ENCODE measurements at places on chromosomes 5 and 9.

DNA sequence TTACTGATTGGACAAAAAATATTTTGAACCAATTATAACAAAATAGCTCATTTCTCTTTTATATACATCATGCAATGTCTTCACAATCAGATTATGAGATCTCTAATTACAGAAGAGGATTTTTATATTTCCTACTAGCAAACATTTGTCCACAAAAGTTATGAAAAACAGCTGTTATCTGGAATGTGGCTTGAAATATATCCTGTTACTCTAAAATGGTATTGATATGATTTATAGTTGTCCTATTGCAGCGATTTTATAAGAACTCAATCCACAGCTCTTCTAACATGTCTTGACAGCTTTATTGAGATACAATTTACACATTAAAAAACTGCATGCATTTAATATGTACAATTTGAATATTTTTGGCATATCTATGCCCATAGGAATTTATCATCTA, 779.9 kb upstream of the ACO1 start:
- H3K4me1 ChIP-seq: no peaks in the 10 kb centered on the region
- H3K27ac ChIP-seq: no peak overlapping the region
- no peak for DNase-seq
- H3K27me3 ChIP-seq: no peaks in the 10 kb centered on the region

- H3K36me3 ChIP-seq: no peaks in the 10 kb centered on the region
- peaks cover 51% of the 10 kb centered on the region for H3K4me1 ChIP-seq
- H3K27ac ChIP-seq: peak overlapping the region; percentile 77
- peak overlapping the region; percentile 37 for H3K4me3 ChIP-seq
- DNase-seq: no peak
Measured at GRCh38 chr5:74589204-74590056, 51.1 kb downstream of the ENC1 start.

DNA sequence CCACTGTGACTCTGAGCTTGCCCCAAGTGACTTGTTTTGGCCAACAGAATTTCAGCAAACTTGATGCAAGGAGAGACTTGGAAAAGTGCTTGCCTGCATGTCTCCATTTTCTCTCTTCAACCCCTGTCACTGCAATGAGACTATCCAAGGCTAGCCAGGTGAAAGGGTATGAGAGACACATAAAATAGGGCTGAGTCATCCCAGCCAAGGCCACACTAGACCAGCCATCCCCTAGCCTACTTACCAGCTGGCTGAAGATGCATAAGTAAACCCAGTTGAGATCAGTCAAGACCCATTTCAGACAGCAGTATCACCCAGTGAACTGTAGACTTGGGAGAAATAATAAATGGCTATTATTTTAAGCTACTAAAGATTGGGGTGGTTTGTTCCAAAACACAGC, 52.9 kb upstream of the VLDLR start:
- H3K4me3 ChIP-seq: no peak overlapping the region
- no peaks in the 10 kb centered on the region for H3K36me3 ChIP-seq
- no peak for DNase-seq
- no peak overlapping the region for H3K27ac ChIP-seq

DNA sequence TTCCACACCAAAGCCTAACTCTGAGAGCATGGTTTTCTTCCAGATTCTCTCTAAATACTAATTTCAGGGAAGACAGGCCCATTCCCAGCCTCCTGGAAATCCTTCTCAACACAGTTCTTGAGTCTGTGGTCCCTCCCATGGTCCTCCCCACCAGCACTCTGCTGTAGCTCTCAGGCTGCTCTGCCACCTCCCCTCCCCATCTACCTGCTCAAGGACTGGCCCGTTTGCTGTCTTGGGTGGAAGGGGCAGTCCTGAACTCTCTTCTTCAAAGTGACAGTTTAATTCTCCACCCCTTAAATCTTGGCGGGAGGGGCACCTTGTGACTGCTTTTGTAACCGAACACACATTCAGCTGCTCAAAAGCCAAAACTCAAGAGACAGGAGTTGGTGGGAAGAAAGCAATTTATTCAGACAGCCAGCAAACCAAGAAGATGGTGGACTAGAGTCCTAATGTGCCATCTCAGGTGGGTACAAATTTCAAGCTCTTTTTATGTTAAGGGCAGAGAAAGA, 7.6 kb upstream of the LCN15 start:
- H3K4me1 ChIP-seq: peaks cover 2% of the 10 kb centered on the region
- DNase-seq: no peak
- no peak overlapping the region for H3K4me3 ChIP-seq
- H3K36me3 ChIP-seq: no peaks in the 10 kb centered on the region
- H3K27me3 ChIP-seq: peaks cover 11% of the 10 kb centered on the region

DNA sequence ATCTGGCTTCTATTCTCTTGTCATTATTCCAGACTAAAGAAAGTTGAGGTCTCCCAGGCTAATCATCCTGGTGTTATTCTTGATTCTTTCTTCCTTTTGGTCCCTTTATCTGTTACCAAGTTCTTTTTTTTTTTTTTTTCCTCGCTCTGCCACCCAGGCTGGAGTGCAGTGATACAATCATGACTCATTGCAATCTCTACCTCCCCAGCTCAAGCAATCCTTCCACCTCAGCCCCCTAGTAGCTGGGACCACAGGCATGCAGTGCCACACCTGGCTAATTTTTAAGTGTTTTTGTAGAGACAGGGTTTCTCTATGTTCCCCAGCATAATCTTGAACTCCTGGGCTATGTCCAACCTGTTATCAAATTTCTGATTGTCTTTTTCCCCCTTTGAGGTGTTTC, 126.6 kb upstream of the DHFR start:
- no peak overlapping the region for H3K27ac ChIP-seq
- H3K4me1 ChIP-seq: no peaks in the 10 kb centered on the region
- H3K36me3 ChIP-seq: no peaks in the 10 kb centered on the region

GRCh38 chr5:65831276-65831675, 95.1 kb upstream of the ERBIN start:
- no peaks in the 10 kb centered on the region for H3K36me3 ChIP-seq
- no peak for DNase-seq
- H3K4me3 ChIP-seq: no peak overlapping the region

DNA sequence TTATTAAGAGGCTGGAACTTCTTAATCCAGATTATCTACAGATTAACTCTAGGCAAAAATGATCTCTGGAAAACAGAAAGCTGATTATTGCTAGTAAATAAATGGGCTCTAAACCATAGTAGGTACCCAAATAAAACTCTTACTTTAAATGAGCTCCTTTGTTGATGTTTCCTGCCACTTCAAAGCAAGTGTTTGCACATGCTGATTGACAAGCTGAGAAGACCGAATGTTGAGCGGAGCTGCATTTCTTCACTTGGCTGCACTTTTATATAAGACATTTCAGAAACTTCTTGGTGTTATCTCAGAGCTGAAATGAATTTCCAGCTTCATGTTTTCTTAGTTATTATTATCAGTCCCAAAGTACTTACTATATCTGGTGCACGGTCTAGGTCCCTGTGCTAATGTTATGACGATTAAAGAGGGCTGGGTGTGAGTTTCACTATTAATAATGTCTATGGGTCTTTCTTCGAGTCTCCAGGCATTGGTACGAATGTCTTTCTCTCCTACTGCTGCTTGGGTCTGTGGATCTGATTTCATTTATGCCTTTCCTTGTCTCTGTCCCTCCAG, 58.6 kb upstream of the CTXN3 start:
- no peaks in the 10 kb centered on the region for H3K36me3 ChIP-seq
- H3K4me1 ChIP-seq: peaks cover 3% of the 10 kb centered on the region
- no peaks in the 10 kb centered on the region for H3K27me3 ChIP-seq
- DNase-seq: no peak
- no peak overlapping the region for H3K4me3 ChIP-seq

GRCh38 chr5:173873306-173873922, 14.7 kb upstream of the CPEB4 start:
- H3K4me3 ChIP-seq: no peak overlapping the region
- H3K36me3 ChIP-seq: no peaks in the 10 kb centered on the region

DNA sequence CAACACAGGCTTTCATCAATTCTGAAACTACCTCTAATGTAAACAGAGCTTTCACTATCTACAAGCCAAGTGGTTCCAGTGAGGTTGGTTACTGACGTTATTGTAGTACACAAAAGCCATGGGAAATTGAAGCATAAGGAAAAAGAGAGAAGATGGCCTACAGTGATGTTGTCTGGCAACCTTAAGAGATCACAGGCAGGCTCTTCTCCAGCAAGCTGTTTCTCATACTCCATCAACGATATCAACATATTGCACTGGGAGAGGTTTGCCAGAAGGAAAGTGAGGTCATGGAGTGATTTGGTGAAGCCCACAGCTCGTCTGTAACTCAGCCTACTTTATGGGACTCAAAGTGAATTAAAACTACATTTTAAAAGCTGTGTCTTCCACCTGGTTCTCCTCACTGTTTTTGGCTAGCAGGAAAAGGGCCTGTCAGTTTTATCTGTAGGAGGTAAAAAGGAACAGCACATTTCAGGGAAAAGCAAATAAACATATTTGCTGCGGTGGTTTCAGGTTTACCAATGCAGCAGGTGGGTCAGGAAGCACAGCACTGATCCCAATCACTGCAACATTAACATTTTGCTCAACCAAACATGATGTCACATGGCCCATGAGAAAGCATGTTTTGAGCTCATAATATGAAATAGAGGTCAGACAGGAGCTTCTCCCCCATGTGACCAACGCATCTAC, 72.9 kb downstream of the ARSB start:
- DNase-seq: no peak
- H3K4me1 ChIP-seq: peaks cover 61% of the 10 kb centered on the region
- no peaks in the 10 kb centered on the region for H3K36me3 ChIP-seq
- peak overlapping the region; percentile 69 for H3K27ac ChIP-seq

DNA sequence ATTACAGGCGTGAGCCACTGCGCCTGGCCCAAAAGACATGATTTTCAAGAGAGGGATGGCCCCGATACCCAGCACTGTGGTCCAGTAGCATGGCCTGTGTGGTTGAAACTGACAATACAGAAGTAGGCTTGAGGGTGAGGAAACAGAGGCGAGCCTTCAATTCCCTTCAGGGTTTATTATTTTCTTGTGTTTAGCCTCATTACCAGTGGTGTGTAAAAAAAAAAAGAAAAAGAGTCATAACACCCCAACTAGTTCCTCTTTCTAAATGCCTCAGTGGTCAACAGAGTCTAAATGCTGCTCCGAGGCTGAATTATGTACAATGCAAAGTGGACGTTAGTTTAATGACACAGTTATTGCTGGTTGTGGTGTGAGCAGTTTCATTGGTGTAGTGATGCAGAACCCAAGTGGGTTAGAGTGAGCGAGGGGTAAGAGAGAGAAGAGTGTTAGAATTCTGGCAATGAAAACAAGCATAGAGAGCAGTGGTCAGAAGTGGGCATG, 58.8 kb downstream of the SNX30 start:
- H3K36me3 ChIP-seq: peaks cover 11% of the 10 kb centered on the region
- H3K4me1 ChIP-seq: no peaks in the 10 kb centered on the region
- H3K4me3 ChIP-seq: no peak overlapping the region

DNA sequence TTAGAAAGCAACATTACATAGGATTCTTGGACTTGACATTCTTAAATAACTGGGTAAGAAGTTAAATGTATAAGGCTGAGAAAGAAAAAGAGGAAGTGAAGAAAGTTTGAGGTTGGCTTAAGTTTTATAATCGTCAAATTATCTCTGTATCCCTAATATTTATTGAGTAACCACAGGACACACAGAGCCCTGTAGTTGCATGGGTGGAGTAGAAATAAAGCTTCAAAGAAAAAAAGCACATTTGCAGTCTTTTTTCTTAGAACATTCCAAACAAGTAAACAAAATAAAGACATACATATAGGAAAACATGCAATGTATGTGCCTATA, 137.0 kb downstream of the CCDC192 start:
- no peak overlapping the region for H3K27ac ChIP-seq
- H3K36me3 ChIP-seq: no peaks in the 10 kb centered on the region
- H3K4me1 ChIP-seq: peaks cover 4% of the 10 kb centered on the region
- no peaks in the 10 kb centered on the region for H3K27me3 ChIP-seq
- no peak overlapping the region for H3K4me3 ChIP-seq
- DNase-seq: no peak

- no peak overlapping the region for H3K4me3 ChIP-seq
- peak overlapping the region; percentile 2 for H3K27ac ChIP-seq
- no peaks in the 10 kb centered on the region for H3K36me3 ChIP-seq
- no peaks in the 10 kb centered on the region for H3K27me3 ChIP-seq
Measured at GRCh38 chr5:74617202-74617601, 23.3 kb downstream of the ENC1 start.

- no peak overlapping the region for H3K4me3 ChIP-seq
- no peak for DNase-seq
- H3K4me1 ChIP-seq: no peaks in the 10 kb centered on the region
- H3K36me3 ChIP-seq: no peaks in the 10 kb centered on the region
- H3K27me3 ChIP-seq: no peaks in the 10 kb centered on the region
Measured at GRCh38 chr5:87877495-87877894, 391.1 kb downstream of the TMEM161B start.

Data from type B pancreatic cell (in vitro differentiated cells).